ENCODE measurements at places on chromosomes 4 and X. TPM values are rescaled to one million over a fixed set of nuclear protein-coding genes. Genes with fewer than 3 reads are reported as not detected.

Gene PCYT1B
- 0.37 TPM for total RNA-seq

Gene RADX
- total RNA-seq, result 0.19 TPM

Gene ARMCX4
- 2.5 TPM for total RNA-seq

Gene TEX11
- not detected for total RNA-seq

Gene NAP1L5
- 11.3 TPM for total RNA-seq

Gene TMEM144
- total RNA-seq, result 6.4 TPM

Gene MCUB
- 6.3 TPM for total RNA-seq

Gene OTUD5
- 33.8 TPM for total RNA-seq

Gene GYPE
- 0.50 TPM for total RNA-seq

Gene MAGEA2B
- total RNA-seq, result not detected

Gene LEF1
- total RNA-seq, result 0.19 TPM

Gene ARHGAP36
- total RNA-seq, result not detected

Gene BRCC3
- total RNA-seq, result 15.1 TPM

Gene MGST2
- total RNA-seq, result 16.0 TPM

Gene GATB
- 19.2 TPM for total RNA-seq

Gene FAM3A
- 42.8 TPM for total RNA-seq

Gene CYBB
- not detected for total RNA-seq

Gene PDZD4
- 0.69 TPM for total RNA-seq

Gene FGFR3
- 0.24 TPM for total RNA-seq

Gene TBC1D9
- total RNA-seq, result 20.4 TPM

Gene SULT1E1
- total RNA-seq, result 0.44 TPM

Gene SHOX
- total RNA-seq, result not detected

Gene YTHDC1
- total RNA-seq, result 22.7 TPM

Gene ANXA3
- total RNA-seq, result 0.83 TPM

Gene TRMT2B
- total RNA-seq, result 5.3 TPM

Gene AKAP14
- total RNA-seq, result not detected
